Activated CD4-positive, alpha-beta T cell treated with anti-CD3 and anti-CD28 coated beads, Interleukin-2, amount 10 ng/mL, durations not matched to agents 7 days and 5 days (primary cell): ENCODE measurements at places on chromosomes 13 and 19. TPM values are rescaled to one million over a fixed set of nuclear protein-coding genes. Genes with fewer than 3 reads are reported as not detected.
A peak's percentile ranks its signal among the peaks of the same experiment; 100 is the strongest.

CABP5 gene
- total RNA-seq = not detected

FAAP24 gene
- 7.3 TPM for total RNA-seq

LILRA6 gene
- total RNA-seq = 0.45 TPM

CNFN gene
- not detected for total RNA-seq

GRCh38 chr13:66995203-66995611, 234.9 kb downstream of the PCDH9 start:
- H3K4me1 ChIP-seq = no peaks in the 10 kb centered on the region
- H3K27me3 ChIP-seq = no peaks in the 10 kb centered on the region
- no peaks in the 10 kb centered on the region for H3K36me3 ChIP-seq
- DNase-seq = no peak
- H3K4me3 ChIP-seq = no peak overlapping the region
- no peak overlapping the region for H3K27ac ChIP-seq

- H3K27ac ChIP-seq = no peak overlapping the region
- no peaks in the 10 kb centered on the region for H3K27me3 ChIP-seq
- no peak for DNase-seq
These were observed 188.1 kb upstream of the PCDH17 start for GRCh38 chr13:57443494-57443893.

DNA sequence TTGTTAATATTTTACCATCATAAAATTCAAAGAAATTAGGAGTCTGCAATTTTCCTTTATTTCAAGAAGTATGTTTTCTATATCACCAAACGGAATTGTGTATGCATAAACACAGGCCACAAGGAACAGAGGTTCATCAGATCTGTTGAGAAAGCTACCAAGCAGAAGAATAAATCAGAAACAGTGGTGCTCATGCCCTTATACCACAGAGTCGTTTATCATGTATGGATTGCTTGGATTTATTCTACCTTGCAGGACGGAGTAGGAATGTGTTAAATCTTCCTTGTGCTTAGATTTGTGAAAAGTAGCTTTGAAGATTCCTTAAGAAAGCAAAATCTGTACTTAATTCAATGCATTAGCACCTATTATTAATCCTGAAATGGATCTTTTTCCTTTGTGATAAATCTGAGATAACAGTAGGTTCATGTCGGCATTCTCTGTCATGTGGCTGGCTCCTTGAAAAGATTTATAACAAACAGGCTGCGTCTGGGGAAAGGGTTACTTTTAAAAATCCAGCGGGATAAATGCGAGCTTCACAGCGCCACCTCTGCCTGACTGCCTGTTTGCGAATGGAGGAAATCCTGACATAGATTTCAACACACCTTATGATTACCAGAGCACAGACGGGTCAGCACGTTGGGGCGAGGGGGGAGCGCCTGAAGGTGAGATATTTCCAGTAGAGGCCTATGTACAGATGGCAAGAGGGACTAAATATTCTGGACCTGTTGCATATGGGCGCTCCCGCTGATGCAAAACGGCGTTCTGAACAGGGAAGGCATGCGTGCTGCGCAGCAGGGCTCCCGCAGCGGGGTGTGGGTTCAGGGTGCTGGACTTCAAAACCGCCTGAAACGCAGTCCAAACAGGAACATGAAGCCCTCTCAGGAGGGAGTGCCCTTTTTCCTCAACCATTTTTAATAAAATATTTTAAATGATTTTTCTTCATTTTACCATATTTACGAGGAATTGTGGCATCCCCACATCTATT, 445.5 kb upstream of the SGCG start:
- no peak for DNase-seq
- no peaks in the 10 kb centered on the region for H3K4me1 ChIP-seq
- no peaks in the 10 kb centered on the region for H3K27me3 ChIP-seq

GRCh38 chr13:114283576-114283975, 2.2 kb downstream of the UPF3A start:
- peak overlapping the region; percentile 21 for H3K27ac ChIP-seq
- peak overlapping the region; percentile 48 for H3K4me3 ChIP-seq
- H3K27me3 ChIP-seq = no peaks in the 10 kb centered on the region

DNA sequence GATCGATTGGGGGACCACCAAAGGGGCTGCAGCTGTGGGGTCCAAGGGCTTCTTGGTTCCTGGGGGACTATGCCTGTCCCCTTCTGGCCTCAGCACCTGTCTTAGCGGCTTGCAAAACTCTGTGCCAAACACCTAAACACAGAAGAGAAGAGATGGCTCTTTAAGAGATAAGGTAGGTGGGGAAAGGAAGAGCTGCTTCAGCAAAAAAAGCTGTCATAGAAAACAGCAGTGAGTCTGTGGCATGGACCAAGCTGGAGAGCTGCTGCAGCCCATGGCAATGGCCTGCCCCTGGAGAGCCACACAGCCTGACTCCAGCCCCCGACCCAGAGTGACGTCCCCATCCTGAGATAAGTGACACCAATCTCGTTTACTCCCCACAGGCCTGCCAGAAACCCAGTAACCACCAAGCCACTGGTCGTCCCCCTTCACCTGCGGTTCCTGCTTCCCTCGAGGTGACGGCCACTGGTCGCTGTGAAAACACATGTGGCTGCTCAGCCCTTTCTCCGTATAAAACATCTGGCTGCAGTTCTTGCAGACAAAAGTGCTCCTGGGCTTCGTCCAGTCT, 25.0 kb upstream of the NAPA start:
- H3K4me3 ChIP-seq = no peak overlapping the region
- peaks cover 5% of the 10 kb centered on the region for H3K27me3 ChIP-seq
- no peaks in the 10 kb centered on the region for H3K36me3 ChIP-seq

- H3K36me3 ChIP-seq = no peaks in the 10 kb centered on the region
- DNase-seq = no peak
- no peak overlapping the region for H3K4me3 ChIP-seq
- peaks cover 3% of the 10 kb centered on the region for H3K27me3 ChIP-seq
- no peak overlapping the region for H3K27ac ChIP-seq
These were observed 41.0 kb upstream of the SIAH3 start for GRCh38 chr13:45892513-45892912.

DNA sequence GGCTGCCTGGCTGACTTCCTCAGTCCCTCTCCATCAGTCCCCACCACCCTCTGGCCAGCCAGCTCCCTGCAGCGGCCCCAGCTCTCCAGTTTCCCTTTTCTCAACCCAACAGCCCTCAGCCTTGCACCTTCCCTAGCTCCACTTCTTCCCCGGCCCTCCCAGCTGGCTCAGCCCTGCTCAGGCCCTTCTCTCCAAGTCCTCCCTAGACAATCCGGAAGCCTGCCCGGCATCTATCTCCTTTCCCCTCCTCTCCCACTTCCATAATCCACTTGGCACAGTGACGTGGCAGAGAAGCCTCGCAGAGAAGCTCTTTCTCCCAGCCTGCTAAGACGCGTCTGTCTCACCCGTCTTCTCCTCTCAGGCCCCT, 1.1 kb downstream of the UBXN6 start:
- DNase-seq = no peak
- peak overlapping the region; percentile 90 for H3K4me3 ChIP-seq
- no peaks in the 10 kb centered on the region for H3K27me3 ChIP-seq
- H3K4me1 ChIP-seq = peaks cover 15% of the 10 kb centered on the region

- peaks cover 26% of the 10 kb centered on the region for H3K36me3 ChIP-seq
- peaks cover 18% of the 10 kb centered on the region for H3K4me1 ChIP-seq
- no peak overlapping the region for H3K4me3 ChIP-seq
- H3K27ac ChIP-seq = no peak overlapping the region
These were observed 32.8 kb downstream of the KLF12 start for GRCh38 chr13:74101436-74101835.

GRCh38 chr19:35557539-35558399, 5.7 kb downstream of the ATP4A start:
- no peak overlapping the region for H3K27ac ChIP-seq
- H3K27me3 ChIP-seq = peaks cover 36% of the 10 kb centered on the region
- peak overlapping the region; percentile 52 for H3K4me3 ChIP-seq
- DNase-seq = peak; percentile 36
- H3K4me1 ChIP-seq = peaks cover 9% of the 10 kb centered on the region

- DNase-seq = no peak
- no peak overlapping the region for H3K4me3 ChIP-seq
- H3K4me1 ChIP-seq = peaks cover 23% of the 10 kb centered on the region
- H3K36me3 ChIP-seq = peaks cover 5% of the 10 kb centered on the region
- peaks cover 64% of the 10 kb centered on the region for H3K27me3 ChIP-seq
These were observed 143.2 kb upstream of the ZNF536 start for GRCh38 chr19:30228835-30229524.

DNA sequence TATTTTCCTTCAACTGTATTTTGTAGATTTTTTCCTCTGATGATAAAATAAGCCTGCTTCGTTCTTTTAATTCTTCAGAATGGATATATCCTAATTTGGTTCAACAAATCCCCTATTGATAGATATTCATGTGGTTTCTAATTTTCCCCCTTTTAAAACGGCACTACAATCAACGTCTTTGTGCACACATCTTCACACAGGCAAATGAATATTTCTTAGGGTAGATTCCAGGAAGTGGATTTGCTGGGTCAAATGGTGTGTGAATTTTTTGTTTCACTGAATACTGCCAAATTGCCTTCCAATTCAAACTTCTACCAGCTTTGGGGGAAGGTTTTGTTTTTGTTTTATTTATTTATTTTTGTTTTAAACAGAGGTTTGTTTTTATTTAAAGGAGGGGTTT, 287.2 kb downstream of the FOXO1 start:
- H3K36me3 ChIP-seq = no peaks in the 10 kb centered on the region
- H3K4me1 ChIP-seq = peaks cover 14% of the 10 kb centered on the region
- H3K27me3 ChIP-seq = peaks cover 1% of the 10 kb centered on the region
- no peak overlapping the region for H3K4me3 ChIP-seq
- no peak overlapping the region for H3K27ac ChIP-seq

DNA sequence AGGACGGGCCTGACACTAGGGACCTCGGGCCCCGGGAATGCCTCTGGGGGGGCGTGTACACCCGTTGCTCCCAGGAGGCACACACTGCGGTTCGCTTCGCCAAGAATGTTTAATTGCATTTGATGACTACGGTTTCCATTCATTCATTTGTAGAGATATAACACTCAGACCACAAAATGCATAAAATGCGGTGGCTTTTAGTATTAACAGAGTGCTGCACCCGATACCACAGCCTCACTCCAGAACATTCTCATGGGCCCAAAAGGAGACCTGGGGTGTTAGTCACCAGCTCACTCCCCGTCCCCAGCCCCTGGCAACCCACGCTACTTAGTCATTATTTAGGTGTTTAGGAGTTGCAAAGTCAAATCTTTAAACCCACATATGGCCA, 21.8 kb downstream of the HCN2 start:
- H3K27ac ChIP-seq = peak overlapping the region; percentile 96
- peak overlapping the region; percentile 84 for H3K4me3 ChIP-seq
- peaks cover 21% of the 10 kb centered on the region for H3K4me1 ChIP-seq
- peak; percentile 26 for DNase-seq
- no peaks in the 10 kb centered on the region for H3K27me3 ChIP-seq

DNA sequence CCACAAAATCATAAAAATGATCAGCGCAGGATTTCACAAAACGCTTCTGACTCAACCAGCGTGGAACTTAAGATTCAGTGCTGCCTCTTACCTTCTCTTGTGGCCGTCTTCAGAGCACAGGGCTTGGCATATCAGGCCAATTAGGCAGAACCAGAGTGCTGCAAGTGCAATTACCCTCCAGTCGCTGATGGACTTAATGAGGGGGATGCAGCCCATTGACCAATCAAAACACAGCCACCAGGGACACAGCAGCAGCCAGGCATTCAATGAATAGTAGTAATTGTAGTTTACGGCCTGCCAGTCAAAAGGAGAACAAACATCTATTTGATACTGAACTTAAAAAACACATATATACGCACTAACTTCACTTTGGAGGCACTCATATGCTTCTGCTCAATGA, 38.2 kb downstream of the TMTC4 start:
- H3K27me3 ChIP-seq = no peaks in the 10 kb centered on the region
- no peaks in the 10 kb centered on the region for H3K4me1 ChIP-seq
- peaks cover 56% of the 10 kb centered on the region for H3K36me3 ChIP-seq
- no peak overlapping the region for H3K27ac ChIP-seq
